AML-193 (cell line): ENCODE measurements at places on chromosomes 6 and 20.

- DNase-seq = no peak
Observed at GRCh38 chr20:19121463-19121862, 91.0 kb upstream of the SLC24A3 start.

DNA sequence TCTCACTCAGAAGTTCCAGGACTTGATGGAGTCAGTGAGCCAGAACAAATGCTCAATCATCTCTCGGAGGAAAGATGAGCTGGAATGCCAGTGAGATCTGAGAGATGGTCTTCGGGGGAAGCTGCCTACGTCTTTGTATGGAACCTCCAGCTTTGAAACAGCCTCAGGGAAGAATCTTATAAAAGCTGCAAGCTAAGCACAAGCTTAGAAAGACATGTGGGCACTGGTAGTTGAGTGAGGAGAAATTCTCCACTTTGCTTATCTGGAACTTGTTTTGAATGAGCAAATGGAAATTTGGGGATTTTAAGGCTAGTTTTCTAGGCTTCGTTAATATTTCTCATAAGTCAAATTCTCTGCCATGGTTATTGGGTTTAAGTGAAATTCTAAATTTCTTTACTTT, 594.4 kb downstream of the QKI start:
- no peak for DNase-seq

DNA sequence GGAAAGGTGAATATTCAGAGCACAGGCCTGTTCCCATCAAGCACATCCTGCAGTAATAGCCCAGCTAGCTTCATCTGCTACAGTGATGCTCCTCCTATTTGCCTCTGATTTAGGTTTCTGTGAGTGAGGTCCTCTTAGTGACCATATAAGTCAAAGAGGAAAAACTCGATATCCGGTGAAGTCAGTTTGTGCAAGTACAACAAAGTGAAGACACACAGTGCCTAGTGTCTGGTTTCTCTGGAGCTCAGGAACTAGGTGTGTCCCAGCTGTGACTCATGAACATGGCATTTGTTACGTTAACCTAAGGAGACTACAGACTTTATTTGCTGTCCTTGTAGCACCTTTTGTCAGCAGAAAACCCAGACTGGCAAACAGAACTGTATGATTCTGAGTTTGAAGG, 33.9 kb downstream of the EDN1 start:
- DNase-seq = no peak

- peak; percentile 74 for DNase-seq
Observed at GRCh38 chr6:31729515-31729978, 448 bp upstream of the DDAH2 start.

DNA sequence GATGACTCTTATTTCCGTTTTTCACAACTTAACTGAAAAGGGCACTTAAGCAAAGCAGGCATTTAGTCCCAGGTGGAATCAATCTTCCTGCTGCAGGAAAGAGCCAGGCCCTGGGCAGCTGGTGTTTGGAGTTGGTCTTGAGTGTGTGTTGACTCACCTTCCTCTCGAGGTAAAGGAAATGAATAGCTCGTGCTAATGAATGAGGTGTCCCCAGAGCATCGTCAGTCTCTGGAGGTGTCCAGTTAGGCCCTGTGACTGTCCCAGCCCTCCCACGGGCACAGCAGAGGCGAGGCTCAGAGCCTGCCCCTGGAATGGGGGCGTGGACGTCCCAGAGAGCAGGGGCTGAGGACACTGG, 277.7 kb downstream of the NRN1 start:
- no peak for DNase-seq

GRCh38 chr6:6703699-6704098, 115.2 kb downstream of the LY86 start:
- DNase-seq = no peak

DNA sequence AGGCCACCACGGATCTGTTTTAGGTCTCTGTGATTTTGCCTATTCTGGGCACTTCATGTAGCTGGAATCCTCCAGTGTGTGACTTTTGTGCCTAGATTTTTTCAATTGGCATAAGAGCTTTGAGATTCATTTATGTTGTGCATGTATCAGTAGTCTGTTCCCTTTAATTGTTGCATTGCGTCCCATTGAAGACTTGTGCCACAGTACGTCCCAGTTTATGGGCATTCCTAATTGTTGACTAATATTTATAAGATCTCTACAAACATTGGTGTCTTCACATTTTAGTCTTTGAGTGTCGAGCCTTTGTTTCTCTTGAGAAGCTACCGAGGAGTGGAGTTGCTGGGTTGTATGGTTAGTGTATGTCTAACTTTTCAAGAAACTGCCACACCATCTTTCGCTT, 704 bp upstream of the FAM210B start:
- DNase-seq = no peak

- DNase-seq = no peak
Observed at GRCh38 chr6:168123165-168123911, 44.3 kb upstream of the FRMD1 start.

DNA sequence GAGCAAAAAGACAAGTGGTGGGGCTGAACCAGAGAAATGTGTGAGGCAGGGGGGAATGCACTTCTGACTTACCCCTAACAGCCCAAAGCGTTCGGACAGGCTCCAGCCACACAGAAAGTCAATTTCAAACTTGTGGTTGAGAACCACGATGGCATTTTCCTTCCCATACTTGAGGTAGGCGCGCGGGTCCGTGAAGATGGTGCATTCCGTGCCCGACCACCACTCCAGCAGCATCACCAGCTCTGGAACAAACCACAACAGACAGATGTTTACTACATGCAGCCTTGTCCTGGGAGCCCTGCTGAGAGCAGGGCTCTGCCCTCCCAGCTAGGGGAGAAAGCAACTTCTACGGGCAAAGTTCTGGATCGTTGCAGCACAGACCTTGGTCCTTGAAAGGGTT, 107.7 kb downstream of the AGPAT4 start:
- DNase-seq = no peak

DNA sequence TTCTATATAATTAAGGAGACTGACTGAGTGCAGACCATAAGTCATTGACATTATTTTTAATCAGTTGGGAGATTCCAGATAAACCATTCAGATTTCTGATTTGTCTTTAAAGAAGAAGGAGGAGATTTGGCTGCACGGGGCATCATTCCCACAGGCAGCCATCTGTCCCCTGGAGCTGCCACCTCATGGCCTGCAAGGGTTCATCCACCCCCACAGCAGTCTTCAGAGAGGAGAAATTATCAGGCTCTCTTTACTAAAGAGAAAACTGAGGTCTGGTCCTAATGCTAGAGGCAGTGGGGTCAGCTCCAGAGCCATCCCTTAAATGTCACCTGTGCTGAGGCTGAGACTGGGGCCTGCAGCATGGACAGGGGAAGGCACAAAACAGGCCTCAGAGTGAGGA, 501.3 kb upstream of the SULF2 start:
- no peak for DNase-seq

GRCh38 chr6:143408787-143409162, 41.7 kb downstream of the ADAT2 start:
- DNase-seq = no peak
